ENCODE measurements at places on chromosomes 1 and 21.

GRCh38 chr1:108521990-108522393 lies 37.9 kb upstream of the EEIG2 start:
- no peak for DNase-seq

DNA sequence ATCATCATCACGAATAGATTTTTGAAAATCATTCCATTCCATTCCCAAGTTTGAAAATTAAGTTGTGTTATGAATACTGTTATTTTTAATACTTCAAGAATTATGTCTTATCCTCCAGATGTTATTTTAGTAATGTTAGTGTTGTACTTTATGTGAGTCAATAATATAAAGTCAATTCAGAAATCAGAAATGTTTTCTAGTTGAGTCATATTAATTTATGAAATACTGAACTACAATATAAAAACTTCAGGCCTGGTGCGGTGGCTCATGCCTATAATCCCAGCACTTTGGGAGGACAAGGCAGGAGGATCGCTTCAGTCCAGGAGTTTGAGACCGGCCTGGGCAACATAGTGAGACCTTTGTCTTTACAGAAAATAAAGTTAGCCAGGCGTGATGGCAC lies 38.4 kb upstream of the GPR25 start:
- no peak for DNase-seq

- DNase-seq: no peak
Observed at GRCh38 chr1:178506177-178506576, 6.7 kb upstream of the TEX35 start.

DNA sequence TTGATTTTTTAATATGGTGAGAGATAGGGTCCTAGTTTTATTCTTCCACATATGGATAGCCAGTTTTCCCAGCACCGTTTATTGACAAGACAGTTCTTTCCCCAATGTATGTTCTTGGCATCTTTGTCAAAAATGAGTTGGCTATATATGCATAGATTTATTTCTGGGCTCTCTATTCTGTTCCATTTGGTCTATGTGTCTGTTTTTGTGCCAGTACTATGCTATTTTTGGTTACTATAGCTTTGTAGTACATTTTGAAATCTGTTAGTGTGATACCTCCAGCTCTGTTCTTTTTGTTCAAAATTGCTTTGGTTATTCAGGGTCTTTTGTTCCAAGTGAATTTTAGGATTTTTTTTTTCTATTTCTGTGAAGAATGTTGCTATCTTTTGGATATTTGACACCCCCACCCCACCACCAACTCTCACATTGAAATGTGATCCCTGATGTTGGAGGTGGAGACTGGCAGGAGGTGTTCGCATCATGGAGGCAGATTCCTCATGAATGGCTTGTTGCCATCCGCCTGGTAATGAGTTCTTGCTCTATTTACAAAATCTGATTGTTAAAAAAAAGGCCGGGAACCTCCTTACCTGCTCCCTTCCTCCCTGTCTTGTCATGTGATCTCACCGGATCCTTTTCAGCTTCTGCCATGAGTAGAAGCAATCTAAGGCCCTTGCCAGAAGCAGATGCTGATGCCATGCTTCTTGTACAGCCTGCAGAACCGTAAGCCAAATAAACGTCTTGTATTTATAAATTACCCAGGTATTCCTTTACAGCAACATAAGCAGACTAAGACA lies 54.8 kb upstream of the KRTAP19-8 start:
- no peak for DNase-seq

DNA sequence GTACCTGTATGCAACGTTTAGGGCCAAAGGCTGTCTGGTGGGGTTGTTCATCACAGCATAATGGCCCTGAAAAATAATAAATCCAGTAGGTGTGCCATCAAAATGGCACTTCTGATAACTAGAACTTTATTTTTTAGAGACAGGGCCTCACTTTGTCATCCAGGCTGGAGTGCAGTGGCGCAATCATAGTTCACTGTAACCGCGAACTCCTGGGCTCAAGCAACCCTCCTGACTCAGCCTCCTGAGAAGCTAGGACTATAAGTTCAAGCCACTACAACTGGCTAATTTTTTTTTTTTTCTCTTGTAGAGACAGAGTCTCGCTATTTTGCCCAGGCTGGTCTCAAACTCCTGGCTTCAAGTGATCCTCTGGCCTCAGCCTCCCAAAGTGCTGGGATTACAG lies 4.7 kb downstream of the SNAPIN start:
- DNase-seq: no peak

DNA sequence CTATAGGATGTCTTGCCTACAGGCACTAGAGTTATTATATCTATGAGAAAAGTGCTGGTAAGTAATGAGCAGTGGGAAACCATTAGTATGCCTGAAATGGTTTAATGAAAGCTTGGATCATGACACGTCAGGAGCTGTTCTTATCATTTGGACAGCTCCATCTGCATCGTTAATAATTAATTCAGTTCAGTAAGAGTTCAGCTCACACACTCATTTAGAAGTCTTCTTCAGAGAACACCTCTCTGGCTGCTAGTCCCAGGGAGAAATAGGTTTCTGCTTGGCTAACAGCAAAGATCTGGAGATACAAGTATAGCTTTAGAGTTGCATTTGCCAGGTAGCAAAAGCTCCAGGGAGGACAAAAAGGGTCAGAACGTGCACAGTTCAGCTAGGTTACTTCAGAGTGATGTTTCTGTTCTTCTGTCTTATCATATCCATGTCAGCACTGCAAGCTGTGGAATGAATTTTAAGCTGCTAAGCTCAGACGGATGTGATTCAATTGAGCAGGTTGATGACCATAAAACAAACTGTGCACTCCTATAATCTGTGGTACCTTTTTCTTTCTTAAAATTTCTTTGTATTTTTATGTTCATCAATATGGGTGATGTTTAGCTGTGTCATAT lies 173.6 kb downstream of the ADGRL2 start:
- no peak for DNase-seq

DNA sequence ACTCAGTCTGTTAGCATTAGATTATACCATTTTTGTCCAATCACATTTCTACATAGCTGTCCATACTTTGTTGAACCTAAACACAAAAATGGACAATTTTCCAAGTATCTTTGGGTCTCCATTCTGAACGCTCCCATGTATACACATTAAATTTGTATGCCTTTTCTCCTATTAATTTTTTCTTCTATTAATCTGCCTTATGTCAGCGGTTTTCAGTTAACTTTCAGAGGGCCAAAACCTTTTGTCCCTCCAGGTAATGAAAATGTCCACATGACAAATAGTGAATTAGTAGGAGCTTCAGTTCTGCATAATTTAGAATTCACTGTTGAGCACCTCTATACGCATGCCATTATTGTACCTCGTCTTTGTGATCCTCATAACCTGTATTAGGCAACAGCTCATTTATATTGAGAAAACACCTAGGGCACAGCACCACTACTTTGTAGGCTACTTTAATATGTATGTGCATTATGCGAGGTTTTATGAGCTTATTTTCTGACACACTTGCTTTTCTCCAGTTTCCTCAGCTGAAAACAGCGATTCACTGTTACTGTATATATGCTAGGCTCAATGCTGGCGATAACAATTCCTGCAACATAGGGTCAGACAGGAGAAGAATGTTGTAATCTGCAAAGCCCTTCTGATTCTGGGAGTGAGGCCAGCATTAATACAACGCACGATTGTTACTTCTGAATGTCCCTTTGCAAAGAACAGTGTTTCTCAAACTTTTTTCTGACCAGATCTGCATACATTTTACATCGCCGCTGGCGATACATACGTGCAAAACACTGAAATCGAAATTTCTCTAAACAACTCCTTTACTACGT lies 1.1 kb upstream of the ABCD3 start:
- DNase-seq: no peak

DNA sequence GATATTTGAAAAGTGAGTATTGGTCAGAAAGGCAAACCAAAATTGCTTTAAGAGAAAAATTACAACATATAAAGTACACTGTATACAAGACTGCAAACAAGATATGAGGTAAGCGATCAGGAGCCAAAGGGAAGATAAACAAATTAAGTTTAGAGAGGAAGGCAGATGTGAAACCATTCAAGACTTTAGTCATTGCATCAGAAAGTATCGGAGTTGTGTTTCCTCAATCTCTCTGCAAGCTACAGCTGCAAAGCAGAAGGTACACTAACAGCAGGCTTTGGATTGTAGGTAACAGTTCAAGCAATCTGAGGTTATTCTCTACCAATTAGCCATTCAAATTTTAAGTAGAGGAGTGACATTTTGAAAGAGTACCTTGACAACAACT lies 21.3 kb upstream of the TLCD4 start:
- no peak for DNase-seq

DNA sequence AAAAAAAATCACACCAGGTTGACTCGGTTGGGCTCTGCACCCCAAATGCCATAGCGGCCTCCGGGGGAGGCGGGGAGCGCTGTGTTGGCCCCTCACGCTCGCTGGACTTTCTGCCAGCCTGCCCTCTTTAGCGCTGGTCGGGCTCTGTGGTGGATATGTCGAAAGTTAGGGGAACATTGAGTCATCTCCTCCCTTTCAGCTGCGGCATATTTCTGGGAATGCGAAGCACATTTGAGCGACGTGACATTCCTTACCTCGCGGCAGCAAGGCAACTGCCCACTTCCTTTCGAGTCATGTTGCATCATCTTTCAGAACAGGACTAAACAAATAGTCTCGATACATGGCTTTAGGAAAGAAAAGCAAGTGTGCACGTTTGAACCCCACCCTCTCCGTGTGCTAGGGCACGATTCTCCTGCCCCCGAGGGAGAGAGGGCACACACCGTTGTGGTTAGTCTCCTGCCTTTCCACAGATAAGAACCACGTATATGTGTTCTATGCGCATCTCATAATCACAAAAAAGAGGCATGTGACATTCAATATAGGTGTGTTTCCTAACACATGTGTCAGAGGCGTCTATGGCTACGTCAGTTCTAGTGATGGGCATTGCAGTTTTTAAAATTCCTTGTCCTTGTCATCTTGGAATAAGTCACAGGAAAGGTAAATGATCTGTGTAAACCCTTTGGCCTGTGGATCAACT lies 105.9 kb upstream of the SLC45A1 start:
- no peak for DNase-seq

DNA sequence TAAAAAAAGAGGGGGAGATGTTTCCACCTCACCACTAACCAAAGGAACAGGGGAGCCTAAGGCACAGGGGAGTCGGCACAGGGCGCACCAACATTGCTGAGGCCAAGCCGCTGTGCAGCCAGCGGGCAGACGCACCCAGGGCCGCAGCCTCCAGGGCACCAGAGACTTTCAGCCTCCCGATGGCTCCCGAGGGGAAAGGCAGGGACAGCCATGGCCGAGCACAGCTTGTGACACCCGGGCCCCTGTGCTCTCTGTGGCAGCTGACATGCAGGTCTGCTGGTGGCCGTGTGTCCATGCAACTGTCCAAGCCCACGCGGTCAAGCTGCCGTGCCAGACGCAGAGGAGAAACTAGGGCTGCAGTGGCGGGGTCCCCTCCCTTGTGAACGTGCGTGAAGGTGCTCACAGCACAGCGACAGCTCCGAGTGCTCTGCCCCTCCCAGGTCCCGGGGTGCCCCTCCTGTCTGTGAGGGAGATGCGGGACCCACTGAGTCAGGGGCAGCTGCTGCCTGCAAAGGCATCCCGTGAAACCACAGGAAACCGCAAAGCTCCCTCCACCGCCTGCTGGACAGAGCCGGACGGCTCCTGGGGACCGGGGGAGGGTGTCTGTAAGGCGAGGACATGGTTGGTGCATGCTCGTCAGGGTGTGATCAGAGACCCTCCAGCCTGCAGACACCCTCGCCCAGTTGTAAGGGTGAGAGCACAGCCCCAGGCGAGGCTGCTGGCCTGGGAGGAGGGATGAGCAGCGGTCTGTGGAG lies 2.5 kb downstream of the KRTAP10-11 start:
- no peak for DNase-seq

DNA sequence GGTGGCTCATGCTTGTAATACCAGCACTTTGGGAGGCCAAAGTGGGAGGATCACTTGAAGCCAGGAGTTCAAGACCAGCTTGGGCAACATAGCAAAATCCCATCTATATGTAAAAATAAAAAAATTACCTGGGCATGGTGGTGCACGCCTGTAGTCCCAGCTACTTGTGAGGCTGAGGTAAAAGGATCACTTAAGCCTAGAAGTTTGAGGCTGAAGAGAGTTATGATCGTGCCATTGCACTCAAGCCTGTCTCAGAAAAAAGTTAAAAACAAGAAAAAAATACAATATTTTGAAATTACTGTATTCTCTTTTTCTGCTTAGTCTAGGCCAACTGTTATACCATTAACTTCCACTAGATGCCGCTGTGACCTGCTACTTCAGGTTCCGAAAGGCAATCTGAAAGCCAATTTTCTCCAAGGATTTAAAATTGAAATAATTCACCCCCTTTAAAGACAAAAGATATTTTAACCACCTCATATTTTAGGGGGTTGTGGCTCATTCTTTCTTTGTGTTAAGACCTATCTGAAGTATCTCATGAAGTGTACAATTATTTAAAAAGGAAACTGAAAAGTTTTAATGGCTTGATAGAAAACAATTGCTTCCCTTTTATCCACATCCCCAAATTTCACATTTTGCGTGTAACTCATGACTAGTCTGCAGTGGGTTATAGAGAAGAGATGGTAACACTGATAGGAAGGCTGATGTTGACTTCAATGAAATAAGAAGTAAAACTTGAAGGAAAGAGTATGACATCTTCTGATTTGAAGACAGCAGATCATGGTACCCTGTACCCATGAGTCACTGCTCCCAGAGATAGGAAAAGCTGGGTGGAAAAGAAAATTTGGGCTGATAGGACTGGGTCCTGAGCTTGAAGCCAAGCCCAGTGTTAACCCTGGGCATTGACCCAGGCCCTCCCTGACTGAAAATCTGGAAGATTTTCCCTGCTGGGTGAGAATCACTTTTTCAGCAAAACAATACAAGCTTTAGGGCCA lies 24.4 kb upstream of the CLDN14 start:
- DNase-seq: no peak

GRCh38 chr1:232554409-232554808 lies 75.5 kb downstream of the SIPA1L2 start:
- DNase-seq: no peak

DNA sequence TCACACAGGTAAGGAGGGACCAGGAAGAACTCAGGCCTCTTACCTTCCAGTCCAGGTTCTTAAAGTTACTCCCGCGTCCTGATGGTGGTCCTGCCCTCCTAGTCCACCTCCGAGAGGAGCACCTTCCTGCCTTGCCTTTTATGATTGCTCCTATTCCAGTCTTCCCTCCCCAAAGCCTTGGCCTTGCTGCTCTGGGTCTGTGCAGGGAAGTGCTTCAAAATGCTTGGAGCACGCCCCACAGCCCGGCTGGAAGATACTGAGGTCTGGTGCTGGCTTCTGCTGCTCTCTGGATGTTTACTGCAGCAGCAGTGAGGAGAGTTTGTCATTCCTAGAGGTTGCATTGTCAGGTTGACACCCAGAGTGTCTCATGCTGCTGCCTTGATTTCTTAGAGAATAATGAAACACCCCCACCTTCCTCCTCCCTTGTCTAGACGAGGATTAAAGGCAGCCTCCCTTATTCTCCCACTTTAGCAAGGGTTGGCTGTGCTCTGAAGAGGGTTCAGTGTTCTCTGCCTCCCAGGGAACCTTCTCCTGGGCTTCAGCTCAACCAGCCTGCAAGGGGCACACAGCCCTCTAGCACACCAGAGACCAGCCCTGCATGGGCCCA lies 142.2 kb upstream of the CACNA1E start:
- no peak for DNase-seq

- no peak for DNase-seq
Observed at GRCh38 chr1:204507317-204508105, 8.7 kb upstream of the MDM4 start.

GRCh38 chr1:109886827-109887226 lies 23.8 kb upstream of the CSF1 start:
- DNase-seq: no peak
